ENCODE measurements at places on chromosomes 7 and 10. TPM values are rescaled to one million over a fixed set of nuclear protein-coding genes. Genes with fewer than 3 reads are reported as not detected.
A peak's percentile ranks its signal among the peaks of the same experiment; 100 is the strongest.

DNA sequence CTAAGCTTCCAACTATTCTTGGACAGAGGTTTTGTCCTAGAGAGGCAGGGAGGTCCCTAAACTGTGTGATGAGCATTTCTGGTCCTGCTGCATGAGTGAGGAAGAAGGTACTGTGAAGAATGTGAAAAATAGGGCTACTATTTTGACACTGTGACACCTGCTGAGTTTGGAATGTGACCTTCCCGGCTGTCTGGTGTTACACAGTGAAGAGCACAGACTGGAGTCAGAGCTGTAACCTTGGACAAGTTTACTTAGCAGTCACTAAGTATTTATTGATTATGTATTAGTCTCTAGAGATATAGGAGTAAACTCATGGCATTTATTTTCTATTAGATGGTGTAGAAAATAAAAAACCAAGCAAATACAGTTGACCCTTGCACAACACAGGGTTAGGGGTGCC, 12.3 kb downstream of the GOLGA7B start:
- H3K27ac ChIP-seq = no peak overlapping the region
- DNase-seq = no peak
- peaks cover 15% of the 10 kb centered on the region for H3K4me1 ChIP-seq

DNA sequence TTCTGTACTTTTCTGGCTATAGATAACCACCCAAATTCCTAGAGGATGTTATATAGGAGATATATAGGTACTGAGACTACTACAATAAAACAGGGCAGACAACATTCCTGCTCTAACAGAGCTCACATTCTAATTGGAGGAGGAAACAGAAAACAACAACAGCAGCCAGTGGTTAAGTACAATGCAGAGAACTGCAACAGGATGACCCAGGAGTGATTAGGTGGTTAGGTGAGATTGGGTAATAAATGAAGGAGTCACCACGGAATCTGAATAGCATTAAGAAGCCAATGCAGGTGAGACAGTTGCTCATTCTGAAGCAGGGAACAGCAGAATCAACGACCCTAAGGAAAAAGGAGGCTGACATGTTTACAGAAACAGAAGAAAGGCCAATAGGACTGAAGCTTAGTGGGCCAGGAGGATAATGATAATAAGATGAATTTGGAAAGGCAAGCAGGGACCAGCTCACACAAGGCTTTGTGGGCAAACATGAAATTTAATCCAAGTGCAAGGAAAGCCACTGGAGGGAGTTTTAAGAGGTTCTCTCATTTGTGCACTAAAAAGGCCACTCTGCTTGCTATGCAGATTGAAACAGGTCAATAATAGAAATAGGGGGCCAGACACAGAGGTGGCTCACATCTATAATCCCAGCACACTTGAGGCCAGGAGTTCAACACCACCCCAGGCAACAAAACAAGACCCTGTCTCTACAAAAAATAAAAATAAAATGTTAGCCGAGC, 16.9 kb upstream of the REEP3 start:
- DNase-seq = no peak
- peak overlapping the region; percentile 23 for H3K4me3 ChIP-seq
- no peaks in the 10 kb centered on the region for H3K36me3 ChIP-seq
- peaks cover 24% of the 10 kb centered on the region for H3K4me1 ChIP-seq
- peaks cover 2% of the 10 kb centered on the region for H3K27me3 ChIP-seq

GRCh38 chr10:132946-133898, 2.0 kb upstream of the ZMYND11 start:
- peaks cover 2% of the 10 kb centered on the region for H3K4me1 ChIP-seq
- DNase-seq = no peak
- H3K27ac ChIP-seq = no peak overlapping the region
- no peaks in the 10 kb centered on the region for H3K36me3 ChIP-seq
- peaks cover 8% of the 10 kb centered on the region for H3K27me3 ChIP-seq
- peak overlapping the region; percentile 88 for H3K4me3 ChIP-seq

Gene DOCK1
- total RNA-seq = 19.7 TPM

- no peak overlapping the region for H3K27ac ChIP-seq
These were observed 32.4 kb downstream of the UNC5B start for GRCh38 chr10:71244431-71245419.

DNA sequence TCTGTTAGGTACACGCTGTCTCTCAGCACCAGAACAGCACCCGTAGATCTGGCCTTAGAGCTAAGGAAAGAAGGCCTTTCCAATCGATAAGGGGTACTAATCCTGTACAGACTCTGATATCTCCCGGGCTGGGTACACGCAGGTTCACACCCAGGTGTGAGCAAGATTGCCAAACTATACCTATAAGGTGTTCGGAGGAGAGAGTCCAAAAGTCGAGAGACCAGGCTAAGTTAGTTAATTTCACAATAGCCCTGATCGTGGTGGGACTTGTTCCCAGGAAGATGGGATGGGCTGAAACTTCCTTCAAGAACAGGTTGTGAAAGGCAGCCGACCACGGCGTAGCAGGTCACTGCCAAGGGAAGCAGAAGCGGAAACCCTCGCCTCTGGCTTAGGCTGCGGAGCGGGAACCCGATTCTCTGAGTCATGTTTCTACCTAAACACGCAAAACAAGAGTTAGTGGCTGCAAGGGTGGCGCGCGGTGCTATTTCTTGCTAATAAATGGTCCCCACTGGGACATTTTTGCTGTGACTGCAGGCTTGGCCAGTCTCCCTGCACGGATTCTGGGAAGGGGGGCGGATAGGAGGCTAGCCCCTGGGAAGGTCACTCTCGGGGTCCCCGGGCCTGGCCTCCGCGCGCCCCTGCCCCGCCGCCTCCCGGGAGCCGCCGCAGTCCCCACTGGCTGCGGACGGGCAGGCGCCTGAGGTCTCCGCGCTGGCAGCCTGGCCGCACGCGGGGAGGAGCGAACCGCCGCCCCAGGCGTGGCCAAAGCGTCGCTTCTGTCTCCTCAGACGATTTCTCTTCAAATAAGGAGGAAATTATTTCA, 75.4 kb upstream of the PDSS1 start:
- DNase-seq = peak; percentile 63
- no peaks in the 10 kb centered on the region for H3K4me1 ChIP-seq
- peaks cover 5% of the 10 kb centered on the region for H3K27me3 ChIP-seq

DNA sequence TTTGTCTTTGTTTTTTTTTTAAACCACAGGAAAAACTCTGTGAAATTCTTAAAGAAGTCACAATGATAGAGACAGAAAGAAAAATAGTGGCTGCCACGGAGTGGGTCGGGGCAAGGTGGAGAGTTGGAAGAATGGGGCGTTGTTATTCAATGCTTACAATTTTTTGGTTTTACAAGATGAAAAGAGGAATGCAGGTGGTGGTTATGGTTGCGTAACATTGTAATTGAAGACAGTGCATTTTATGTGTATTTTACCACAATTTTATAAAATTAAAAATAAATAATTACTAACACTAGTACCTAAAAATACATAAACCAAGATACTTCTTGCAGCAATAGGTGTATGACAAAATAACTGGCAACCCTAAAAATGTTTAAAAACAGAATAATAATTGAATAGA, 76.9 kb upstream of the VOPP1 start:
- no peak overlapping the region for H3K4me3 ChIP-seq
- no peak for DNase-seq
- H3K36me3 ChIP-seq = no peaks in the 10 kb centered on the region
- H3K27me3 ChIP-seq = no peaks in the 10 kb centered on the region
- no peaks in the 10 kb centered on the region for H3K4me1 ChIP-seq

Gene ITPRID1
- not detected for total RNA-seq

Data from glutamatergic neuron (in vitro differentiated cells).